ENCODE measurements at places on chromosomes 6 and 20.

- no peak for DNase-seq
Measured at GRCh38 chr6:125277838-125278237, 23.9 kb downstream of the HDDC2 start.

GRCh38 chr6:144467921-144468320 is 182.8 kb downstream of the UTRN start:
- DNase-seq: no peak

- no peak for DNase-seq
Measured at GRCh38 chr6:38371881-38372280, 267.8 kb downstream of the BTBD9 start.

DNA sequence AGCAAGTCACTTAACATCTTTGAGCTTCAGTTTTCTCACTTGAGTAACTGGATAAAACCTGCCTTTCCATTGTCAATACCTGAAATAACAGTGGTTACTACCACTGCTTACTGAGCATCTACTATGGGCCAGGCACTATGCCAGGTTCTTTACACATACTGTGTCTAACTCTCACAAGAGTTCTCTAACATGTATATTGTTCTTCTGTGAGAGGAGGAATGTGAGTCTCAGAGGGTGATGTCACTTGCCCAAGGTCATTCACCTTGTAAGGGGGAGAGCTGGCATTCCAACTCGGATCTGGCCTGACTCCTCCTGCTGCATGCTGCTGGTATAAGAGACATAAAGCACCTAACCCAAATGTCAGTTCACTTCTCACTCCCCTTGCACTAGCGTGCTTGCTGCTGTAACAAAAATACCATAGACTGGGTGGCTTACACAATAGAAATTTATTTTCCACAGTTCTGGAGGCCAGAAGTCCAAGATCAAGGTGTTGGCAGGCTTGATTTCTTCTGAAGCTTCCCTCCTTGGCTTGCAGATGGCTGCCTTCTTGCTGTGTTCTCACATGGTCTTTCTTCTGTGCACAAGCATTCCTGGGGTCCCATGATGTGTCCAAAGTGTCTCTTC is 21.9 kb upstream of the SGK2 start:
- no peak for DNase-seq

GRCh38 chr20:52060794-52061714 is 130.5 kb downstream of the ZFP64 start:
- DNase-seq: no peak

- no peak for DNase-seq
Measured at GRCh38 chr6:75449630-75450206, 43.9 kb downstream of the FILIP1 start.

DNA sequence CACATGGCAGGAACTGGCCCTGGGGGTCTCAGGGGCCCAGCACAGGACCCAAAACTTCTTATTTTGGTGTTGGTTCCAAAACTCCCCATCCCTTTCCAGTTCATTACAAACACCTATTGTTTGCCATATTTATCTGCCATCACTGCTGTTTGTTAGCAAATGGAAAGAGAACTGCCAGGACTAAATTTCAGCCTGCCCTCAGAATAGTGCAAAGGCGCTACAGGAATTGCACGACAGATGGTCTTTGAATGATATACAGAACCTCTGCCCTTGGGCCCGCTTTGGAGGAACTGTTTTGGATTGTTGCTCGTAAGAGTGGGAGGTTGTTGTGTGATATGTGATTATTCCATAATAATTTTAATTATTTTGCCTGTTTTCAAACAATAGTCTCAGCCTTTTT is 199.0 kb upstream of the FBXL4 start:
- DNase-seq: no peak

GRCh38 chr6:44062771-44063560 is 64.3 kb downstream of the MRPL14 start:
- DNase-seq: no peak

DNA sequence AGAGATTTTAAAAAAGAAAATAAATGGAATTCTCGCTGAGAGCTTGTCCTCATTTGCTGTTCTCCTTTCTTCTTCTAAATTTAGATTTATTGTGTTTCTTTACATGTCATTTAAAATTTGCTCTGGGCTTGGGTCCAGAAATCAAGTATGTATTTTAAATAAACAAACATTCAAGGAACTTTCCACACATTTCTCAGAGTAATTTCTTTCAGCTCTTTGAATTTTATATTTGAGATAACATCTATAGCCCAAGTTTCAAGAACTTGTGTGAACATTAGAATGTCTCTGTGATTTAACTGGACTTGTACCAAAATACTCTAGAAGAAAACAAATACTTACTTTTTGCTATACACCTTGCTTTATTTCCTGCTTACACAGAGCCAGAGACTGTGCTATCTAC is 192.3 kb downstream of the TMEM200A start:
- DNase-seq: no peak

- DNase-seq: no peak
Measured at GRCh38 chr6:135268740-135269139, 87.6 kb downstream of the MYB start.

DNA sequence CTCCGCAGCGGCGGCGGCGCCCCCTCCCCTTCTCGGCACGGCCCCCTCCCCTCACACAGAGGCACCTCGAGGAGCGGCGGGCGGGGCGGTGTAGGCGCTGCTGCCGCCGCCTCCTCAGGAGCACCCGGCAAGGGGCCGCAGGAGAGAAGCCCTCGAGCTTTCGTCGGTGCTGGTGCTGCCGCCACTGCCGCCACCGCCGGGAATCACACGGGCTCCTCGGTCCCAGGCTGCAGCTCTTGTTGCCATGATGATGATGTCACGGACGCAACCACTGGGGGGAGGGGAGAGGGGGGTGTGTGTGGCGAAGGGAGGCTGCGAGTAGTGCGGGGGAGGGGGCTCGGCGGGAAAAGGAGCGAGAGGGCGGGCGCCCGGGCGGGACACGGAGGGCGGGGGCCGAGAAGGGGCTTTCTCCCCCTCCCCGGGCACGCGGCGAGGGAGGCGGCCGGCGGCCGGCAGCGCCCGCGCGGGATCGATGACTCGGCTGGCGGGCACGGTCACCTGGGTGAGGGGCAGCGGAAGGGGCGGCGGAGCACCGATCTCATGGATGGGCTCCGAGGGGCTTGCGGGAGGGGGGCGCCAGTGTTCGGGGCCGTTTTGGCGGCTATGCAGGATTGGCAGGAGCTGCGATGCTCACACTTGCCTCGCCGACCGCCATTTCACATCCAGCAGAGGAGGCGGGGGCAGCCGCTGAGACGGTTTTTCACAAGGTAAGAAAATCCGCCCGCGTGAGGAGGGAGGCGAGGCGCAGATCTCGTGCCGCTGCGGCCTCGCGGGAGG is at the start of gene REV3L:
Gene REV3L, minus strand, starts transcription at position 260 of the 777 bp plus-strand sequence. CDS start 330 bp downstream, outside the sequence.
- peak; percentile 80 for DNase-seq

- no peak for DNase-seq
Measured at GRCh38 chr6:152142105-152142504, 334.6 kb downstream of the ESR1 start.

DNA sequence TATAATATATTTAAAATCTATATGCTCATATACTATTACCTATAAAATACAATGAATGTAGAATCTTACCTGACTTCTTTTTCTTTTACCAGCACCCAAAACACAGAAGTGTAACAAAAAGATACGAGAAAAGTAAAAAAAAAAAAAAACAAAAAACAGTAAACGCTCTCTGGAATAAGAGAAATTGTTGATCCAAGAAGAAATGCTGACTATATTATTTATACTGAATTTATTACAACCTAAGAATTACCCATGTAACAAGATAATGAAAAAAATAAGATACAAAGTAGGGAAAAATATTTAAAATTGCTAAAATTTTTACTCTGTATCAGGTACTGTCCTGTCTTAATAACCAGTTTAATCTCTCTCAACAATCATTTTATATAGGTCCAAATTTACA is 787.9 kb upstream of the MAN1A1 start:
- no peak for DNase-seq

- DNase-seq: no peak
Measured at GRCh38 chr20:2760297-2760951, 40.0 kb downstream of the CPXM1 start.

- no peak for DNase-seq
Measured at GRCh38 chr6:137277971-137278637, 58.9 kb upstream of the IFNGR1 start.

All from stimulated activated CD8-positive, alpha-beta memory T cell treated with anti-CD3 and anti-CD28 coated beads, Interleukin-15, amount 100 ng/mL, for 4 hours (primary cell).